ENCODE measurements at places on chromosomes 5 and 9.
A peak's percentile ranks its signal among the peaks of the same experiment; 100 is the strongest.

- no peak for DNase-seq
These were observed 61.8 kb upstream of the MAMDC2 start for GRCh38 chr9:69981686-69982445.

DNA sequence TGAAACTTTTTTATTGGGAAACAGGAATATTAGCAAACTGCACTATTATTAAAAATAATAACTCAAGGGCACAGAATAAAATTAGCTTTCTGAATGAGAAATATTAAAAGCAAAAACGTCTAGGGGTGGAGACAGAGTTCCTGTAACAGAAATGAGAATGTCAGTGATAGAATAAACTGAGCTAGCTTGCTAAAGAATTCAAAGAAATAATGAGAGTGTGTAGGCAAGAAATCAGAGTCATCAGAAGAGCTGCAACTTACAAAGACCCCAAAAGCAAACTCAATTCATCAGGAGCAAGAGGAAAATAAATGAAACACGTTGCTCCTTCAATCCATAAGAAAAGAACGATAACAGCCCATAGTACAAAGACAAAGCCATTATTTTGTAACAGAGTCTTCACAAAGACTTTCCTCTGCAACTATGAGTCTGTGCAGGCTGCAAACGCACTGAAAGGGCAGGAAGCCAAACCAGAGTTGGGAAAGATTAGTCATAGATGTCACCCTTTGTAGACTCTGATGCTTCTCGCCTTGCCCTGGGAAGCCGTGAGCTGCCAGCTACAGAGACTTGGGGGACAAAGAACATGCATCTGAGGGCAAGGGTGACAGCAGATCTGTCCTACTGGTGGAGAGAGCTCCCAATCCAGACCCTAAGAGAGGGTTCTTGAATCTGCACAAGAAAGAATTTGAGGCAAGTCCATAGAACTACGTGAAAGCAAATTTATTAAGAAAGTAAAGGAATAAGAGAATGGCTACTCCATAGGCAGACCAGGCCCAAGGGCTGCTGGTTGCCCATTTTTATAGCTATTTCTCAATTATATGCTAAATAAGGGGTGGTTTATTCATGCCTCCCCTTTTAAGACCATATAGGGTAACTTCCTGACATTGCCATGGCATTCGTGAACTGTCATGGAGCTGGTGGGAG is 40.8 kb downstream of the SHC3 start:
- no peak for DNase-seq

DNA sequence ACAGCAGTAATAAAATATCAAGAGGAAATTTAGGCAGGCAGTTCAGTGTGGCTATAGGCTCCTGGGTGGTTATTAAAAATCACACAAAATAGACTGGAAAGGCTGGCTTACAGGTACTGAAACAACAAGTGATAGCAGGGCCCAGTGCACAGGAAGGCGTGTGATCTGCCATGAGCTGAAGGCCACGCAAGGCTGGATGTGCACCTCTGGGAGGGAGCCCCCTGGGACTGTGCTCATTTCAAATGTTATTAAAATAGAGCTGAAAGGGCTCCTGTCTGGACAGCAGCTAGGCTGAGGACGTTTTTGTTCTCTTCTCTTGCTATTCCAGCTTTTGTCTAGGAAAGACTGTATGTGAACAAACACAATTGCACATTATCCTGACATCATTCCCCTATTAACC is 324.3 kb upstream of the RFX3 start:
- no peak for DNase-seq

GRCh38 chr9:137449081-137449844 is 8.1 kb upstream of the ENTPD8 start:
- DNase-seq = no peak

GRCh38 chr5:34411470-34412346 is 244.4 kb upstream of the RAI14 start:
- DNase-seq = no peak

DNA sequence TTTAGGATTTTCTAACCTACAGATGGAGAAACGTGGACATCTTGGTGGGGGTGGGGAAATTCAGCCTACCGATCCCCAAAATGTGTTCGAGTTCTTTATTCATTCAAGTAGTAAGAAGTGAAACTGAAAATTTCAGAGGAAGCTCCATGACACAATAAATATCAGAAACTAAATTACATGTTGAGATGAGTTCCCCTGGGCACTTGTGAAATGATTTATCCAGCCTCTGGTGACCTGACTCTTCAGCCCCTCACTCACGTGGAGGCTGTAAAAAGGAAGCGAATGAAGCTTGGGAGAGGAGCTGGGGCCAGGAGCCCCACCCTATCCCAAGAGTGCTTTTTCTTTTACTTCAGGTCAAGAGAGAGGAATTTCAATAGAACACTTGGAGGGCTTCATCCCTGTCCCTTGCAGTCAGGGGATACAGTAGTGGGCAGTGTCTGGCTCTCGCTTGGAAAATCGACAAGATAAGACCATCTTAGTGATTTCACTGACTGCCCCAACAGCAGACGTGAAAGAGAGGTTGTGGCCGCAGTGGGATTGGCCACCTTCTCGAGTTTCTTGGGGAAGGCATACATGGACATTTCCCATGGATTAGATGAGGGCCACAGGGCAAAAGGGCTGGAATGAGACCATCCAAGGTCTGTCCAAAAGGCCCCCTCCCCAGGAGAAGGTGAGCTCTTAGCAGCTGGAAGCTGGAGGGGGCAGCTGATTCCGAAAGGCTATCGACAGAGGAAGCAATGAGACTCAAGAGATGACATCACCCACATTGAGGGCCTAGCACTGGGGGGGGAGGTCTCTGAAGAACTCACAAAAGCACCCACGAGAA is 76.8 kb upstream of the SH3PXD2B start:
- no peak for DNase-seq

GRCh38 chr9:91220491-91221135 is 141.1 kb downstream of the AUH start:
- no peak for DNase-seq

DNA sequence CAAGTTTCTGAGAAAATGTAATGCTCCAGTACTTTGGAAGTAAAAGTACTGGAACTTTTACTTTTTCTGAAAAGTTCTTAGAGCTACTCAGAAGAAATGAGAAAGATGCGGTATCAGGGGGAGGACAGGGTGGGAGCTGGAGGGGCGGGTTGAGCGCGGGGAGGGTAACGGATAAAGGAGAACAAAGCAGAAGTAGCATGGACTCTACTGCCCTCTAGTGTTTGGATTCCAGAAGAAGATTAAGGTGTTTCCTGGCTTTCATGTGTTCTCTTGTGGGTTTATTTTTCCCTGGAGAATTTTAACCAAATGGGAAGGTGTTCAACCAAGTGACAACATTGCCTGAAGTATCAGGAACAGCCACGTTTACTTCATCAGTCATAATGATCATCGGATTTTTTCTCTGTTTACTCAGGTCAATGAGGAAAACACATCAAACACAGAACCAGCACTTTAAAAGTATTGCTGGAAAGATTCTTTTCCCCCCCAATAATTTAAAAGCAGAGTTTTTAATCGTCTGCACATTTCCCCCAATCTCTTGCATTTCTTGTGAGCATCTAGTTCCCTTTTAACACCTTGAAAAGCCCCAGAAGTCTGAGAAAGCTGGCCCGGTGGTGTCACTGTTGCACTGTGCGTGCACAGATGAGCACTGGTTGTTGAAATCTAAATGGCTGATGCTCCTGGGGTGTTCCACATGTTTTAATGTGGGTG is 190.6 kb downstream of the MPDZ start:
- peak; percentile 17 for DNase-seq

- DNase-seq = no peak
These were observed 11.7 kb upstream of the AQP3 start for GRCh38 chr9:33459115-33459514.

DNA sequence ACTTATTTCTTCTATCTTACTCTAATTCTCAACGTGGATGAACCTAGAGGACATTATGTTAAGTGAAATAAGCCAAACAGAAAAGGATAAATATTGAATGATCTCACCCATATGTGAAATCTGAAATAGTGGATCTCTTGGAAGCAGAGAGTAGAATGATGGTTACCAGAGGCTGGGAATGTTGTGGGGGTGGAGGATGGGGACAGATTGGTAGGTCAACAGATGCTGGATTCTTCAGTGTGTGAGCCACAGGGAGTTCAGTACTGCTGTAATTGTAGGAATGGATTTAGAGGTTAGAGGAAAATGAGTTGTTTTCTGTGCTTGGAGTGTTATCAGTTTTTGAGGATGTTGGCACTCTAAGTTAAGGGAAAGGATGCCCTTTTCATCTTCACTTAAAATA is 190.6 kb downstream of the FBXL7 start:
- no peak for DNase-seq

DNA sequence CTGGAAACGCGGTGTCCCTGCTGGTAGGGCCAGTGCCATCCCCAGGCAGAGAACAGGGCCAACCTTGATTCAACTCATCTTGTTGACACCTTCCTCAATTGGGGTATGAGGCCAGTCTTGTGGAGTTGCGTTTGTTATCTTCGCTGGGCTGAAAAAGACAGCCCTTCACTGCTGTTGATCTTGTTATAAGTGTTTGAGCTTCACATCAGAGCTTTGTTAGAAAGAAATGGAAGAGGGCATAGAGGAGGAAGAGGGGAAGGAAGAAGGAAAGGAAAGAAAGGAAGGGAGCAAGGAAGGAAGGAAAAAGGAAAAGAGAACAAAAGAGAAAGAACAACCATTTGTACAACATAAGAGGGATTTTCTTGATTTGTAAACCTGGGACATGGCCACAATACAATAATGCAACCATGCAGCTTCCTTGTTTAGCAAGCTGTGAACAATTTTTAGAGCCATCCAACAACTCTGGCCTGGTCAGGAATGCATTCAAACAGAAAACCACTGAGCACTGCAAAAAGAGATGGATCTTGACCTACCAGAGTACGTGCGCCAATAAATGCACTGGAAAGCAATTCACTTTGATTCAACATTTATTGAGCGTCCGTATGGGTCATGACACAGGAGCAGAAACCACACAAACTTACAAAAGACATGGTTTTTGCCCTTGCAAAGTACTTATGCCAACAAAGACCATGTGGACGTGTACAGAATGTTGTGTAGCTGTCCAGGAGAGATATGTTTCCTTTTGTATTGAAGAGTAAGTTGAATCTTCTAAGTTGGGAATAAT is 152.9 kb downstream of the TLE1 start:
- no peak for DNase-seq

DNA sequence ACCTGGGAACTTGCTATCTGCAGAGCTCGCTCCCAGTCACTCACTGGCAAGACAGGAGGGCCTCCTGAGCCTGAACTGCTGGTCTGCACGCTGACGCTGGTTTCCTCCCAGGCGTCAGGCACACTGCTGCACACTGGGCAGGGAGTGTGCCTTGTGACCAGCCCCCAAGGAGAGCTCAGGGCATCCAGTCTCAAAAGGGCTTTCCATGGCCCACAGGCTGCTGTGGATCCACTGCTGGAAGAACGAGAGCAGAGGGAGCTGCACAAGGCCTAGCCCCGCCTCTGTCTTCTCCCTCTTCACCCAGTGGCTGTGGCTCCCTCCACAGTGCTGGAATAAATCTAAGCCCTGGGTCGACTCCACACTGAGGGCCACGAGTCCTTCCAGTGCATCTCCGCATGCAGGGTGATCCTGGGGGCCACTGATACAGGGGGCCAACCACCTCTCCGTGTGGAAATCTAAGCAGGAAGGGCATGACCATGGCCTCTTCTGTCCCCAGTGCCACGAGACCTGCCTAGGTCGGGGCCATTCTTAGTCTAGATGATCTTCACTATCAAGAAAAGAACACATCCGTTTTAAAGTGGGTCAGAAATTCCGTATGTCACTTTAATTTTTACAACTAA is 93.6 kb downstream of the CAMSAP1 start:
- DNase-seq = no peak

DNA sequence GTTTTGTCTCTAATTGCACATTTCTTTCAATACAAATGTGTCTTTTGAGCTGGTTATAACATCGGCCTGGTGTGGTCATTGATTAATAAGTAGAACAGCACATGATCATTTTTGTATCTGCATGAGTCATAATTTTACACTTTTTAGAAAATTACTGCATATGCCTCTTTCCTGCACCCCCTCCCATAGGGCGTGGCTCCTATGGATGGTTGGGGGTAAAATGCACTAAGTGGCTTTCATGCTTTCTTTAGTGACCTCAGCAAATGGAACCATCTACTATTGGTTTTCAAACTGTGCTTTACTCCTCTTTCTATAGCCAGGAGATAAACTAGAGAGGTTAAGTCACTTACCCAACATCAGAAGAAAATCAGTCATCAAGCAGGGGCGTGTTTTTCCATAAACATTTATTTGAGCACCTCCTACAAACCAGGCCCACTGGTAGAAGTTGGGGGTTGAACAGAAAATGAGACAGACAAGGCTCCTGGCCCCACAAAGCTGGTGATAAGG is 3.8 kb downstream of the ANXA6 start:
- no peak for DNase-seq

All from Panc1 (cell line).